ENCODE measurements at places on chromosomes 3 and 15. TPM values are rescaled to one million over a fixed set of nuclear protein-coding genes. Genes with fewer than 3 reads are reported as not detected.

- no peak for DNase-seq
Measured at GRCh38 chr15:73792415-73792814, 39.3 kb upstream of the INSYN1 start.

SPG21 gene
- 68.6 TPM for total RNA-seq

GRCh38 chr3:142278451-142278850 lies 53.1 kb upstream of the GK5 start:
- DNase-seq, result no peak

GOLGA8S gene
- 0.11 TPM for total RNA-seq

GRCh38 chr3:96172917-96173316 lies 641.5 kb upstream of the EPHA6 start:
- no peak for DNase-seq

DNA sequence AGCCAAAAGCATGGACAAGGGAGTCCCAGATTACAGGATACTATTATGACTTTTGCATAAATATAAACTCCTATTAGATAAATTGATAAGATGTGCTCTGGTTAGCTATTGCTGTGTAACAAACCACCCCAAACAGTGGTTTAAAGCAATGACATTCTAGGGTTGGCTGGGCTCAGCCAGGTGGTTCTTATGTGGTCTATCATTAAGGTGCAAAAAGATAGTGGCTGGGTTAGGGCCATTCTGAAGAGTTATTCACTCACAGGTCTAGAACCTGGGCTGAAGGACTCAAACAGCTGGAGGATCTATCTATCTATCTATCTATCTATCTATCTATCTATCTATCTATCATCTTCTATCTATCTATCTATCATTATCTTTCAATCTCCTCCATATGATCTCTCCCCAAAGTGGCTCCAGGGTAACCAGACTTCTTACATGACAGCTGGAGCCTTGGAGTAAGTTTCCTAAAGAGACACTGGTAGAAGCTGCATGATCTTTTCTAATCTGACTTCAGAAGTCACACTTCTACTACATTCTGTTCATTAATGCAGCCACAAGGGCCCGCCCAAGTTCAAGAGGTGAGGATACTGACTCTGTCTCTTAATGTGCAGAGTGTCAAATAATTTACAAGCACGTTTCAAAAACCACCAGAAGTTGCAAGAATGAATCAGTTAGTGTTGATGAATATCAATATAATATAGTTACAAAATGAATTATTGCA lies 74.9 kb upstream of the XCR1 start:
- DNase-seq, result no peak

HTR3E gene
- not detected for total RNA-seq

ACOX2 gene
- 3.1 TPM for total RNA-seq

TRPM1 gene
- not detected for total RNA-seq

TLNRD1 gene
- total RNA-seq, result 19.8 TPM

DNA sequence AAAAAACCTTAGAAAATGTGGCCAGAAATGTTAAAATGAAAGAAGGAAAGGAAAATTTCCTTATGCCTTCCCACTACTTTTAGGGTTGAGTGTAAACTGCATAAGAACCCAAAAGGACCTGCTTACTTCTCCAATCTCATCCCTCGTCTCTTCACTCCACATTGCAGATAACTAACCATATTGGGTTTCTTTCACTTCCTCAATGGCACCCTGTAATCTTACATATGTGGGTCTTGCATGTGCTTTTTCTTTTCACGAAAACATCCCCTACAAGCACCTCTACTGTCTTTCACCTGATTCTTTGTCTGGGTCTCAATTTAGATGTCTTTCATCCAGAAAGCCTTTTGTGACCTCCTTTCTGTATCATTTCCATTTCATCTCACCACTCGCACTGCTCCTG lies 23.1 kb downstream of the EOMES start:
- no peak for DNase-seq

GRCh38 chr3:193129607-193130006 lies 111.4 kb upstream of the PLAAT1 start:
- DNase-seq, result no peak

ADGRG7 gene
- not detected for total RNA-seq

KBTBD13 gene
- not detected for total RNA-seq
